ENCODE measurements at places on chromosomes 5 and 9.

DNA sequence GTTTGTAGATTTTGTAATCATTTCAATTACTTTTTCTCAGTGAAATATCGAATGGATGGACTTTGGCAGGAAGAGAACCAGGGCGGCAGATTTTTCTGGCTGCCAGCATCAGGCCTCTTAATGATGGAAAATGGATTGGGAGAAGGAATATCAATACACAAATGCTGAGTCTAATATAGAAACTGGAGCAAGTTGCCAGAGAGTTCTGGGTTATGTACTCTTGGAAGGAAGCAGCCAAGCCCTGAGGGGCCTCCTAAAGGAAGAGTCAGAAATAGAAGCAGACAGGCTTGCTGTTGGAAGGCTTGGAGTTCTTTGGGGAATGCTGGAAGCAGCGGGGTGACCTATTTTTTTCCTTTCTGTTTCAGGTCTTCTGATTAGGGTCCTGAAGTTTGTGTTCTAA lies 428.6 kb downstream of the DMAC1 start:
- DNase-seq = no peak

DNA sequence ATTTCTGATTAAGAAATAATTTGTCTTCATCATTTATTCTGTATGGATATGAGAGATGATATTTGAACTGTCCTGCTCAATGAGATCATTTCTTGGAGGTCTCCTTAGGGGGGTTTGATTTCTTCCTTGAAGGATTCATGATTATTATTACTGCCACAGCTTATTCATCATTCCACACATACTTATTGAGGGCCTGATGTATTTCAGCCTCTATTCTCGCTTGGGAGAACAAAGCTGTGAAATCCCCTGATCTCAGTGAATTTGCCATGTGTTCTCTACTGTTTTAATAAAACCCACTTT lies 36.9 kb downstream of the PARP8 start:
- DNase-seq = no peak

GRCh38 chr9:137720571-137721110 lies 101.8 kb downstream of the EHMT1 start:
- no peak for DNase-seq

DNA sequence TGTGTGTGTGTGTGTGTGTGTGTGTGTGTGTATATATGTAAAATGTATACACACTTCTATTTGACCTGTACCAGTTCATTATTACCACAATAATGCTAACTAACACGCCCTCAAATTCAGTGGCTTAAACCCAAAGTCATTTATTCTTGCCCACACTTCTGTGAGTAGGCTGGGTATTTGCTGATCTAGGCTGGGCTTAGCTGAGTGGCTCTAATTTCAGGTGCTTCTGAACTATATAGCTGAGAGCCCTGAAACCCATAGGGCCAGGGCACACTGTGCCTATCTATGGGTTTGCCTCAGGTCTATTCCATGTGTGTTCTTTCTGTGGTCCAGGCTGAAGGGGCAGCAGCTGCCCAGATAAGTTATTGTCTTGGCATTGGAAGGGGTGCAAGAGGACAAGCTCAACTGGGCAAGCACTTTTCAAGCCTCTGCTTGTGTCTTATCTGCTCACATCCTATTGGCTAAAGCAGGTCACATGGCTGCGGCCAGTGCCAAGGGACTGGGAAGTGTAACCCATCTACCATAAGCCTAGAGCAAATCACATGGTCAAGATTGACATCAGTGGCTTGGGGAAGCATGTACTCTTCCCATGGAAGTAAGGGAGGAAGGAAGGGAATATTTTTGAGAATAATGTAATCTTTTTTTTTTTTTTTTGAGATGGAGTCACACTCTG lies 139.9 kb downstream of the PALM2AKAP2 start:
- DNase-seq = no peak

GRCh38 chr5:28403846-28404245 lies 1365.5 kb upstream of the CDH9 start:
- no peak for DNase-seq

DNA sequence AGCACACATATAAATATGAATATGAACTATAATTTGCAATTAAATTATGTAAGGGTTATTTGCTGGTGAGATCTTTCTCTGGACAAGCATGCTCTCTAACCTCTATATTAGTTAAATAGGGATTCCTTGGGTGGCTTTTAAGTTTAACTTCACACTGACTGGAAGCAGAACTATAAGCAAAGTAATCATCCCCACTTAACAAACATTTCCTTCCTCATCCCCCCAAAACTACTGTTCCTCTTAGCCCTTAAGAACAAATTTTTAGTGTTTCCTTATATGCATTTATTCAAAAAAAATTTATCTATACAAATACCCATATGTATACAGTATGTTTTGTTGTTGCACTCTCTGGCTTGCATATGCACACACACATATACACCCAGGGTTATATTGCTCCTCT lies 512.1 kb upstream of the MEF2C start:
- DNase-seq = no peak

DNA sequence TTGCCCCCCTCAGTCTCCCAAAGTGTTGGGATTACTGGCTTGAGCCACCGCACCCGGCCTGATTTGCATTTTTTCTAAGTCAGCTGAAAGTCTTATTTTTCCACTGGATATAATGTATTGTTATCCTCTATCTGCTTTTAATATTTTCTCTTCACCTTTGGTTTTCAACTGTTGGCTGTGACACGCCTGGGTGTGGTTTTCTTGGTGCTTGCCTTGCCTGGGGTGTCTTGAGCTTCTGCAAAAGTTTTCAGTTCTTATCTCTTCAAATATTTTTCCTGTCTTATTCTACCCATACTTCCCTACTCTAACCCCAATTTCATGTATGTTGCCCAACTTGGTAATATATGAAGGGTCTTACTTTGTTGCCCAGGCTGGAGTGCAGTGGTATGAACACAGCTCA lies 4.3 kb upstream of the MXD3 start:
- no peak for DNase-seq

DNA sequence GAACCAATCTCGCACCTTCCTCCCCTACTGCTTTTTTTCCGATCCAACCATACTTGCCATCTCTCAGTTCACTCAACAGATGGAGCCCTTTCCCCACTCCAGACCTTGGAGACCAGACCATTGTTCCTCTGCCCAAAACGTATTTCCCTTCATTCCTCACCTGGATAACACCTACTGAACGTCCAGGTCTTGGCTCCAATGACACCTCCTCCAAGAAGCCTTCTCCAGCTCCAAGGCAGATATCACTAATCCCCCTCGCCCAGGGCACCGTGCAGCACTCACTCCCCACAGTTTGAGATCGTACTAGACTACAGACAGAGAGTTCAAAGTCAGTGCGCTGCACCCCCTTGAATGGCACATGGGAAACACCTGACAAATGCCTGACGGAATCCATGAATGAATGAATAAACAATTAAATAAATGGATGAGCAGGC lies 47.1 kb upstream of the AKNA start:
- peak; percentile 49 for DNase-seq

DNA sequence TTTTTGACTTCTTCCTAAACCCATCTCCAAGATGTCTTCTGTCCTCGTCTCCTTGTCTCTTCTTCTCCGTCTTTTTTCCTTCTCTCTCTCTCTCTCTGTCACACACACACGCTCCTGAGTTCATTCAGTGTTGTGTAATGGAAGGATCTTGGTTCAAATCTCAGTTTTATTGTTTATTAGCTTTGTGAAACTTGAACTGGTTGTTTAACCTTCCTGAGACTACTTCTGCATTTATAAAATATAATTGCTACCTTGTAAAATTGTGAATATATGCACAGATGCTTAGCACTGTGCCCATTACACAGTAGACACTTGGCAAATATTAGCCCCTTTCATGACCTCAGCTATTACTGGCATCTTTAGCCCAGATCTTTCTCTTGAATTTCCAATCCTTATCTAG lies 2.4 kb upstream of the NADK2 start:
- no peak for DNase-seq

DNA sequence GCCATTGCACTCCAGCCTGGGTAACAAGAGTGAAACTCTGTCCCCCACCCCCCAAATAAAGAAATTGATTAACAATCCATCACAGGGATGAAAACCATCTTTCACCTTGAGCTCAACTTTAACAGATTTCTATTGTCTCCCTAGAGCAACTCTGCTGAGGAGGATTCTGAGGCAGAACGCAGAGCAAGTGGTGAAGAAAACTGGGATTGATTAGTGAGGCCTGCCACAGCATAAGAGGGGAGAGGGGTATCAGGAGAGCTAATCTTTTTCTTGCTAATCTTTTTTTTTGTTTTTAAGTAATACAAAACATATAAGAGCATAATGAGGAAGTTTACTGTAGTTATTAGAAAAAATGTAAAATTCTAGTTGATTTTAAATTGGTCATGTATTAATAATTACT lies 8.9 kb downstream of the TXNDC8 start:
- DNase-seq = no peak

GRCh38 chr5:135952683-135953082 lies 2.1 kb downstream of the LECT2 start:
- no peak for DNase-seq

DNA sequence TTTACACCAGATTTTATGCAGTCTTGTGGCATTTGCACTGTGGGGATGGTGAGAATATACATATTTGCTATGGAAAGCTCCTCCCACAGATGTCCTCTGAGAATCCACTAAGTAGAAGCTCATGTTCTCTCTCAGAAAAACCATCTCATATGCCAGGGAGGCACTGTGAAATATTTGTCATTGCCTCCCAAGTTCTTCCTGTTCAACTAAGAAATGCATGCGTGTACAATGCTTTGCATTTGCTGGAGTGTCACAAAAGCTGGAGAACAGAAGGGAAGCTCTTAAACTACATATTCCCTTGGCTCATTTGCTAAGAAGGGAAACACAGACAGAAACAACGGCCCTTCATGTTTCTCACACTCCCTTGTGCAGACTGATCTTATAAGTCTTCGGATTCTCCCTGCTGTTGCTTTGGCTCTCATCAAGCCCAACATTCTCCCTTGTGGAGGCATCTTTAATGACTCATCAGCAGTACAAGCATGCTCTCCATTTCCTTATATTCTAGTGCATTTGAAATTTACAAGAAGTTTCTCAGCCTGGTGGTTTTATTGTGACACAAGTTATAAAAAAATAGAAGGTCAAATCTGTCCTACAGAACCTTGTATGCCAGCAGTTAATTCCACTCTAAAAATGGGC lies 220.6 kb downstream of the TRIM36 start:
- no peak for DNase-seq

DNA sequence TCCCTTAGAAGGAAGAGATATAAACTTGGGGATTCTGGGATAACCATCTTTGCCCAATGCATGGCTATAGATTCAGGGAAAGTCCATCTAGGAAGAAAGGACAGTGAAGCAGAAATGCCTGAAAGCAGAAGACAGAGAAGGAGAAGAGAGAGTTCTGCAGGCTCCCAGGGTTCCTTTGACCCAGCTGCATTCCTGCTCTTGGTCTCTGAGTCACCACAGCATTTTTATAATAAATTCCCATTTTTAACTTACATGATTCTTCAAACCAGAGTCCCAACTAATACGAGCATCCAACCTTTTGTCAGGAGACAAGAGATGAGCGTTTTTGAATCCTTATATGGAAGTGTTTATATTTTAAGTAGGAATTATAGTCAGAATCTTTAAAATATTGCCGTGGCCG lies 12.0 kb upstream of the AOPEP start:
- no peak for DNase-seq

DNA sequence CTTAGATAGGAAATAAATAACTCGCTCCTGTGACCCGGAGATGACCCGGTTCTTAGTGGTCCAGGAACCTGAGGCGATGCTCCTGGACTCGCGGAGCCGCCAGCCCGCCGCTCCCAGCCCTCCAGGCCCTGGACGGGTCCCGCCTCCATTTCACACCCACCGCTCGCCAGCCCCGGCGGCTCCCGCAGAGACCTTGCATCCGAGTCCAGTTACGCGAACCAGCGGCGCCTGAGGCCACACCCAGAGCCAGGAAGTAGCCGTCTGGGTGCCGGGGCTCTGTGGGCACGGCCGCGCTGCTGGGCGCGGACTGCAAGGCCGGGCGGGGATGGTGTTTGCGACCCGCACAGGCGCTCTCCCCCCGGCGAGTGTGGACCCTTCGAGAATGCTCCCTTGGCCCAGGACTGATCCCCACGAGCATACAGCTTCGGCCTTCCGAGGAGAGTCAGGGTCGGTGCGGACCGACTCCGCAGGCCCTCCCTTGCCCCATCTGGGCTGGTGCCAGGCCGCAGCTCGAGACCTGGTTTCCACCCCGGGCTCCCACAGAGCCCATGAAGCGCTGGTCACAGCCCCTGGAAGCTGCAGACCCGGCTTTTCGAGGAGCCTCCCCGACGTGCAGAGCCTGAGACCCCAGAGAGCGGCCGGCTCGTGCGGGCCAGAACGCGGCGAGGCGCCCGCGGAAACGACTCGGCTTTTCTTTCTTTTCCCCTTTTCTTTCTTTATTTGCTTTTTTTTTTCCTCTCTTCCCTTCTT lies 5.2 kb upstream of the BARX1 start:
- DNase-seq = no peak

DNA sequence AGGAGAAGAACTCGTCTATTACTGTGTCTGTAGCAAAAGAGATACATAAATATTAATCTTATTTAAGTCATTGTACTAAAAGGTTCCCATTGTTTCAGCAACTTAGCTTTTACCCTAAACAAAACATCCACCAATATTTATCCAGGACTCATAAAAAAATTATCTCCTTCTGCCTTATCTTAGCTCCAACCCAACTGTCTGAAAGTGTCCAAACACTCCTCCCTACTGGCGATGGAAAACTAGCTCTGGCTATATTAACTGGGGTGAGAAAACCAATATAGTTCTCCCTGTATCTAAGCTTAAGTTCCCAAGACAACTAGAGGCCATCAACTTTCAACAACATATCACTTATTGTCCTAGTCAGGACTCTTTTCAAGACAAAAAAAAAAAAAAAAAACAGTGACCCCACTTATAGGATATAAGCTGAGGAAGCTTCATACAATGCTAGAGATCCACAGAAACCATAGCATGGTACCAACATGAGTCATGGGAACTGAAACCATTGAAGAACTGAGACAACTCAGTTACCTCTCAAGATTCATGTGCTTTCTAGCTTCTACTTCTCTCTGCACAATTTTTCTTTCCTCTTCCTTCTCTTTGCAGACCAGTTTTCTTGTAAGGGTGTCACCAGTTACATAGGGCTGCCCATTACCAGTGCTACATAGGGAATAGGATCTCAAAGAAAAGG lies 150.7 kb upstream of the RASA1 start:
- DNase-seq = no peak

DNA sequence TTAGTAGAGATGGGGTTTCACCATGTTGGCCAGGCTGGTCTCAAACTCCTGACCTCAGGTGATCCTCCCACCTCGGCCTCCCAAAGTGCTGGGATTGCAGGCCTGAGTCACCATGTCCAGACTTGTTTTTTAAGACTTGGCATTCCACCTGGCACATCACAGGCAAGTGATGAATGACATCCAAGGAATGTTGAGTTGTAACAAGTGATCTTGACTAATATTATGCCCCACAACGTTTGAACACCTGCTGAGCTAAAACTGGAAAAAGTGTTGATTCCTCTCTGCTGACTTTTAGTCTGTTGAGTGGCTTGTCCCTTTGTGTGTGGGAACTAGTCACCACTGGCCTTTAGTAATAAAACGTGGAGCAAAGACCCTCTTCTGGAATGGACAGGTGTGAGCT lies 54.6 kb downstream of the SUB1 start:
- DNase-seq = no peak

DNA sequence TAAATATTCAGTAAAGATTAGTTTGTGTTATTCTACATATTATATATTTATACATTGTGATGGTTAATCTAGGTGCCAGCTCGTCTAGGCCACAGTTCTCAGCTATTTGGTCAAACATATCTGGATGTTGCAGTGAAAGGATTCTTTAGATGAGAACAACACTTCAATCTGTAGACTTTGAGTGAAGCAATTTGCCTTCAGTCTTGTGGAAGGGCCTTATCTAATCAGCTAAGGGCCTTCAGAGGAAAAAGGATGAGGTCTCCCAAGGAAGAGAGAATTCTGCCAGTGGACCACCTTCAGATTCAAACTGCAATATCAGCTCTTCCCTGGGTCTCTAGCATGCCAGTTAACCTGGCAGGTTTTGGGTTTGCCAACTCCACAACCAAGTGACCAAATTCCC lies 112.0 kb downstream of the SH3TC2 start:
- DNase-seq = no peak
